Left kidney (tissue), 8 donors: ENCODE measurements at places on chromosomes 16 and 17.

DNA sequence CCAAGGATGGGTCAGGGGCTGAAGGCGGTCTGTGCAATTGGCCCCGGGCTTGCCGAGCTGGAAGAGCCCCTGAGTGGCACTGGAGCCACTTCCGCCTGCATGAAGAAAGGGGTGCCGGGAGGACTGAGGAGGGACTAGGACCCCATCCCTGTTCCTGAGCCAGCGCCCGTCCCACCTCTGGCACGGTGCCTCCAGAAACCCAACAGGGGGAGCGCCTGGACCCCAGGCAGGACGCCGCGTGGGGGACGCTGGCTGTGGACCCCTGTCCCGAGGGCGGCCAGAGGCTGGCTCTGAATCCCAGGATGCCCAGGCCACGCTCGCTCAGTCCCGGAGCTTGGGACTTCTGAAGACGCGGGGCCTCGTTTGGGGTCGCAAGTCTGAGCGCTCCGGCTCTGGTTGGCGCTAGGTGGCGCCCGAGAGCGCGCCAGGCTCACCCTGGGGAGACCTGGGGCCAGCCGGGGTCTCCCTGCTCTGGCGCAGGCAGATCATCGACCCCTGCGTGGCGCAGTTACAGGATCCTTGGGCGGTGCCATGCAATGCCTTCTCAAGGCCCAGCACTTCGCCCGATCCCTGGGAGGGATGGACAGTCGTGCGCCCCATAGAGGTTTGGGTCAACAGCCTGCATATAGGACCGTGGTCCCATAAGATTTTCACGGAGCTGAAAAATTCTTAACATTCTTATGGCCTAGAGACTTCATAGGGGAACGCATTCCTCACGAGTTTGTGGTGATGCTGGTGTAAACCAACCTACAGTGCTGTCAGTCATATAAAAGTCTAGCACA is 58.5 kb upstream of the CREBBP start:
- peak; percentile 65 for DNase-seq

GRCh38 chr17:12406623-12407215 is 259.0 kb upstream of the MYOCD start:
- DNase-seq: no peak

DNA sequence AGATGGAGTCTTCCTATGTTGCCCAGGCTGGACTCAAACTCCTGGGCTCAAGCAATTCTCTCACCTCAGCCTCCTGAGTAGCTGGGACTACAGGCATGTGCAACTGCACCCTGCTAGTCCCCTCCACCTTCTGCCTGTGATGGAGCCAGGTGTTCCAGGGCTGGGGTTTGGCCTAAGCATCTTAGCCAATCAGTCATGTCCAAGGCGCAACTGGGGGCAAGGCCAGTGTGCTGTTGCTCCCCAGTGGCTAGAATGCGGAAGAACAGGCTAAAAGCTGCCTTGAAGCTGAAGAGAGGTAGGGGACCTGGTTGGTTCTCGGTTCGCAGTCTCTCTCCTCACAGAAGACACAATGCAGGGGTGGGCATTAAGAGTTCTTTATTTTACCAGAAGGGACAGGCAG is 18.6 kb downstream of the FLOT2 start:
- DNase-seq: no peak

GRCh38 chr16:81442220-81442915 is 2.2 kb upstream of the CMIP start:
- DNase-seq: no peak

- DNase-seq: no peak
Observed at GRCh38 chr17:82779541-82779940, 27.7 kb downstream of the TBCD start.
